ENCODE measurements at places on chromosomes 11 and 22.

DNA sequence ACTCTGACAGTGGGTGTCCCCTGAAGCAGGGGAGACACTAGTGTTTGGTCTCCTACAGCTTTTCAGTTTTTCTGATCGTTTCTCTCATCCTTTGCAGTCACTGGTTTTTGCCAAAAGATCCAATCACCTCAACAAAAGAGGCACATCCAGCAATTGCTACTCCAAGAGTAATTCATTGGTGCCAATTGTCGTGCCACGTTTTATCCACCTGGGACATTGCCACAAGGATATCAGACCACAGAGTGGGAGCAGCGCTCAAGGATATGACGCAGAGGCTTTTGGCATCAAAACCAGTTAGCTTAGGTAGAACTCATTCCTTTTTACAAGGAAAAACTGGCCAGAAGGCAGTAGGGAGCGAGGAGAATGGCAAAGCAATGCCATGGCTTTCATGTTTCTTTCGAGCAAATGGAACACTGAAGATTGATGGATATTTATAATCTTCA, 40.9 kb upstream of the BLID start:
- peak; percentile 91 for DNase-seq

GRCh38 chr11:71240865-71241691, 11.3 kb downstream of the SHANK2 start:
- peak; percentile 55 for DNase-seq

DNA sequence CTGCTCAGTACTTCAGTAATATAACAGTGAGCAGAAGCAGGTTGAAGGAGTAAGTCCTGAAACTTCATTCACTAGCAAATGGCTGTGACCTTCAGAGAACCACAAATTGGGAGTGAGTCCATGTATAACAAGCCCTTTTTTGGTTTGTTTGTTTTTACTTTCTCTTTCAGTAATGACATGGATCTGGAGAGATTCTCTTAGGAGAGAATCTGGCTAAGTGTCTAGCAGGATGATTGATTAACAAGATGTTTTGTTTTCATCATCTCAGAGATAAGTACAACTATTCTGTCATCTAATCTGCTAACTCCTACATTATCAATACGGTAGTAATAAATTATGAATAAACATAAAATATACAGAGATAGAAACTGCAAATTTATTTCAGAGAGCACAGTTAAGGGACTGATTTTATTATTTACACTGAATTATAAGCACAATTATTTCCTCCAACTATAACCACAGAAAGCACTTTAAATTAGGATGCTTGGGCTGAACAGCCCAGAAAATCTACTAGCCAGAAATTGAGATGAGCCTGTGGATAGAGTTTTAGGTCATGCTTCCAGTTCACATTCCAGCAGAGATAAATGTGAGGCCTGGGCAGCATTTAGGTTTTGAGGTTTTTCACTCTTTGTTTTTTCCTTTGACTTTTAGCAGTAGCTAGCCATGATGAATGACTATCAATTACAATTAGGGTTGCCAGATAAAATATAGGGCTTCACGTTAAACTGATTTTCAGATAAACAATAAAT, 429.3 kb upstream of the FAT3 start:
- peak; percentile 65 for DNase-seq

- DNase-seq, result peak; percentile 14
Measured at GRCh38 chr22:46060292-46061123, 83.5 kb upstream of the WNT7B start.

- no peak for DNase-seq
Measured at GRCh38 chr11:129291546-129291945, 84.1 kb upstream of the BARX2 start.

DNA sequence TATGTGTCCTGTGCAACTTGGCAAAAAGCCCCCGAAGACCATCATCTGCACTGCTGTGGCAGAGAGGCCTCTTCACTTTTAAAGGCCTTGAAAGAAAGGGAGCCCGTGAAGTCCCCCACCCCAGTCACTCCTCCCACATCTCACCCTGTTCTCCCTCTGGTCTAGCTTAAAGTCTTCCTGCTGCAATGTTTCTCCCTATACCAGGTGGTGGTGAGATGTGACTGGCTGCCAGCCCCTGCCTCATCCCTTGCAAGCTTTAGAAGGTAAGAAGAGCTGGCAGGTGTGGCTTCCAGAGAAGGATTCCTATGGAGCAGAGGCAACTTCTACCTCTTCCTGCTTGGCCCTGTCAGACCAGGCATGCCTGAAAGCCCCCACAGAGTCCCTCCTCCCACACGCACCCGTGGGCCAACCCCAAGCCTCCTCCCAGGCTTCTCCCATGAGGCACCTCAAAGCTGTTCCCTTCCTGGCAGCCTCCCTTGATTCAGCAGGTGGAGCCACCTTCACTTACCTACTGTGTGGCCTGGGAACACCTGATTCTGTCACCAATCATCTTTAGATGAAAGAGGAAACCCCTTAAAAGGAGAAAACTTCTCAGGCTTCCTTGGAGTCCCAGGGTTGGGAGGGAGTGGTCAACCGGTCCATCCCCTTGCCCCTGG, 4.0 kb upstream of the TRIM29 start:
- no peak for DNase-seq

GRCh38 chr11:124041254-124041653, at the start of gene OR10G7:
Gene OR10G7, minus strand, starts transcription at chr11:124041325. Its CDS starts 2,324 bp downstream, at chr11:124039001.
- DNase-seq, result no peak

- DNase-seq, result no peak
Measured at GRCh38 chr11:134357545-134357839, 25.7 kb downstream of the GLB1L2 start.

DNA sequence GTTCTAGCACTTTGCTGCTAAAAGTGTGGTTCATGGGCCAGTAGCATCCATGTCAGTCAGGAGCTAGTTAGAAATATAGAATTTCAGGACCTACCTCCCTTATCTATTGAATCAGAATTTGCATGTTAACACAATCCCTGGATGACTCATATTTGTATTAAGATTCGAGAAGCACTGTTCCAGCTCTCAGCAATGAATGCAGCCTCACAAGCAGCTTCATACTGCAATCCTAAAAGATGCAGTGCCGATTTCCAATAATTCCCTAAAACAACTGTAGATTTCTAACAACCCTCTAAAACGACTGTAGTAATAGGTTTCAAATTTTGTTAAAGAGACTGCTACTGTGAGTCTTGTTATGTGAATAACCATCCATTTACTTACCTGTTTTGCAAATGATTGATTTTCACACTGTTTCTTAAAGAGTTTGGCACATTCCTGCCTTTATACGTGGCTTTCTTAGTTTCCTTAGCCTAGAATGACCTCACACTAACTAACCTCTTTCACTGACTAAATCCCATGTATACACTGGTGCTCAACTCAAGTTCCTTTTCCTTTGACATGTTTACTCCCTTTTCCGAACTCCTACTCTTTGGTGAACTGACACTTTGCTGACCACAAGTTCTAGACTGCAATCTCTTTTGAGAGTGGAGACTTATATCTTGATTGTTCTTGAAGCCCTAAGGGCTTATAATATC, 511.8 kb downstream of the METTL15 start:
- peak; percentile 76 for DNase-seq

GRCh38 chr11:56103210-56103737, at the start of gene OR8H2:
Gene OR8H2, plus strand, starts transcription at chr11:56103687. Its CDS starts 1,356 bp downstream, at chr11:56105043.
- DNase-seq, result no peak

GRCh38 chr11:112977755-112978154, 16.5 kb downstream of the NCAM1 start:
- peak; percentile 54 for DNase-seq

- no peak for DNase-seq
Measured at GRCh38 chr11:128988242-128988970, 45.7 kb upstream of the TP53AIP1 start.

- DNase-seq, result no peak
Measured at GRCh38 chr11:122333467-122333866, 217.5 kb upstream of the BLID start.

- peak; percentile 99 for DNase-seq
Measured at GRCh38 chr11:130897262-130898182, 18.8 kb downstream of the SNX19 start.

DNA sequence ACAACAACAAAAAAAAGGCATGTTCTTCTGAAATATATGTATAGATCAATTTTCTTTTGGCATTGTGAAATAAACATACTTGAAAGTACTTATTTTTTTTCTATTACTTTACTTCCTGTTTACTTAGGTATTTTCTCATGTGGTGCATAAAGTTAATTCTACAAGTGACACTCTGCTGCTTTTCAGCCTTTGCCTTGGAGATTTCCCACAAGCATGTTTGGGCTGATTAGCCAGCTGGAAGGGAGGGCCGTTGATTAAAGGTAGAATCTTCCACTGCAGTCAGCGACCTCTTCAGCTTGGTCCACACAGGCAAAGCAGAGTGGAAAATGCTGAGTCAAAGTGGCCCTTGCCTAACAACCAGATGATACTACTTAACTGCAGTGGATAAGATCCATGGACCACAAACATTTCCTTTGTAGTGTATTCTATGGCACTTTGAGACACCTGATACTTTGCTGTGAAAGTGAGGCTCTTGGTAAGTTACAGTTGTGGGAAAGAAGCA, 176.0 kb downstream of the ARHGAP42 start:
- peak; percentile 99 for DNase-seq

GRCh38 chr11:27485930-27486773, 13.6 kb upstream of the LGR4 start:
- peak; percentile 31 for DNase-seq

DNA sequence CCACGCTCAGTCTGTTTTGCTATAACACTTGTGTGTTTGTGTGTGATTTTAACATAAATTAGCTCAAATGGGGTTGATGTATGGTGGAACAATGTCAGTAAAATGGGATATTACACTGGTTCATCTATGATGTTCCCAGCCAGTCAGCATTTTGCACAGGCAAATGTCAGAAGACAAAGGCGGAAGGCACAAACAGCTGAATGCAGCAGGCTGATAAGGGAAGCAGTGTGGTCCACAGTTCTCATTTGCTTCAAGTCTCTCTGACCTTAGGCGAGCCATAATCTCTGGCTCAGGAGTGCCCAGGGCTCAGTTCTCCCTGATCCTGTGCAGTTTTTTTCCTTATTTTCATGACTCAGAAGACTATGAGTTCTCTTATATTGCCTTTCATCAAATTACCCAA, 102.7 kb downstream of the FAR1 start:
- DNase-seq, result no peak

- no peak for DNase-seq
Measured at GRCh38 chr22:31279821-31280505, 12.3 kb downstream of the PIK3IP1 start.

GRCh38 chr11:69582756-69583467, 58.0 kb upstream of the CCND1 start:
- DNase-seq, result no peak

DNA sequence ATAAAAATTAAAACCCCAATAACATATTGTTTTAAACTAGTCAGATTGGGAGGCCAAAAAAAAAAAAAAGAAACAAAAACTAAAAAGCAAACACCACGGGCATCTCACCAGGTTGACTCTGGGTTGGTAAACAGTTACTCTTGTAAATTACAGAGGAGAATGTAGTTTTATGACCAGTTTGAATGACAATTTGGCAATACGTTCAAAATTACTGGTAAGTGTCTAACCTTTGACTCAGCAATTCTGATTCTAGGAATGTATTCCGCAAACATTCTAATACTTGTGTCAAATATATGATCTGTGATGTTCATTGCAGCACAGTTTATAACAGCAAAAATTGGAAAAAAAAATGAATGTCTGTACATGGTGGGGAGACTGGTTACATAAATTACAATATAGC, 1376.0 kb downstream of the TBC1D22A start:
- DNase-seq, result no peak

DNA sequence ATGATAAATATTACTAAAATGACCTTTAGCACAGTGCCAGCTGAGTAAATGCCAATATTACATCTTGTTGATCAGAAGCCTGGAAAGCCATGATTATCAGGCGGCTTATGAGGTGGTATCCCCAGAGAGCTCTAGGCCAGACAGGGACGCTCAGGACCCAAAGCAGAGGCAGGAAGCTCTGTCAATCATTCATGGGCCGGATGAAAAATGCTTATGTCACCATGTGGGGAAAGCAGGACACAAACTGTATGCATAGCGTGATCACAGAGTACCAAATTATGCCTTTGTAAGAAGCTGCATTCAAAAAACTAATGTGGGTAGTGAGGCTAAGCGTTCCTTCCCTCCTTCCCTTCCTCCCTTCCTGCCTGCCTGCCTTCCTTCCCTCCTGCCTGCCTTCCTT, 82.6 kb downstream of the TENM4 start:
- DNase-seq, result no peak

GRCh38 chr11:67375320-67376055, 2.1 kb upstream of the CLCF1 start:
- DNase-seq, result no peak

DNA sequence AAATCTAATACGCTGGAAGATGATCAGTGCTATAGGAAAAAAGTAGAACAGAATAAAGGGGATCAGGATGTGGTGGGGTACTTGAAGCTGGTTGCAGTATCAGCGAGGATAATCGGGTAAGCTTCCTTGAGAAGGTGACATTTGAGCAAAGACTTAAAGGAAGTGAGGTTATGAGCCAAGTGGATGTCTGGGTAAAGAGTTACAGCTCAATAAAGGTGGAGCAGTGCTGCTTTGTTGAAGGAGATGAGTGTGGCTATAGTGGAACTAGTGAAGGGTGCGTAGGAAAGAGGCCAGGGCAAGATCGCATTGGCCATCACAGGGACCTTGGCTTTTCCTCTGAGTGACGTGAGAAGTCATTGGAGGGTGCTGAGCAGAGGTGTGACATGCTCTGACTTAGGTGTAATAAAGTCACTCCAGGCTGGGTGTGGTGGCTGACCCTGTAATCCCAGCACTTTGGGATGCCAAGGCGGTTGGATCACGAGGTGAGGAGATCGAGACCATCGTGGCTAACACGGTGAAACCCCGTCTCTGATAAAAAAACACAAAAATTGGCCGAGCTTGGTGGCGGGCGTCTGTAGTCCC, 2.3 kb upstream of the SYVN1 start:
- no peak for DNase-seq

DNA sequence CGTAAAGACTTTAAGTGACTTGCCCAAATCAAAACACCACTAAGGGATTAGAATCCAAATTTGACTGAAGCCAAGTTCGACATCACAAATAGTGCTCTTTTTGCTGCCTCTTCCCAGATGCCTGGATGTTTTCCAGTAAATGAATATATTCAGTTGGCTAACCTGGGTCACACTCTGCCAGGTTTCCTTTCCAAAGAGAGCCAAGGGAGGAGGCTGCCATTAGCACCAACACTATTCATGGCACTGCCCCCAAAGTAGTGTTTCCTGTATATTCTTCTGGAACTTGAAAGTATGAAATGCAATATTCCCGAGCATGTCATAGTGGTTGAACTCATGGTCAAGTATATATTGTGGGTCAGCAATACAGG, 219.3 kb upstream of the UBASH3B start:
- no peak for DNase-seq

- peak; percentile 29 for DNase-seq
Measured at GRCh38 chr11:56783448-56784041, 35.0 kb upstream of the OR9G4 start.

GRCh38 chr11:87743007-87743406, 432.2 kb downstream of the RAB38 start:
- no peak for DNase-seq
